ENCODE measurements at places on chromosomes 6 and 20. TPM values are rescaled to one million over a fixed set of nuclear protein-coding genes. Genes with fewer than 3 reads are reported as not detected.
A peak's percentile ranks its signal among the peaks of the same experiment; 100 is the strongest.

DNA sequence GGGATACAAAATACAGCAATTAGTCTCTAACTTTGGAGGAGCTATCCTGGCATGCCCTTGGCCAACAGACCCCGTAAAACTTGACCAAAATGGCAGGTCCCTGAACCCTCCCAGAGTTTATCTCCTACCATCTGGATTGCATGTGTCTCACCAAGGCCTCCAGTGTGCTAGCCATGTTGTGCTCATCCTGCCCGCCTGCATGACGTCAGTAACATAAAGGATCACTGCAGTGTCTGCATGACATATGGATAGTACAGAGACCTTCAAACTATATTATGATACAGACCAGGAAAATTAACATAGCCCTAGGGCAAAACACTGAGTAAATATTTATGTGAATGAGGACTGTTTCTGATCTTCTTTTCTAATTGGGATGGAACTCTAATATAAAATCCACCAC is 25.3 kb downstream of the CPXM1 start:
- H3K36me3 ChIP-seq: no peaks in the 10 kb centered on the region
- peaks cover 11% of the 10 kb centered on the region for H3K4me1 ChIP-seq
- H3K4me3 ChIP-seq: no peak overlapping the region
- no peak overlapping the region for H3K27ac ChIP-seq

DNA sequence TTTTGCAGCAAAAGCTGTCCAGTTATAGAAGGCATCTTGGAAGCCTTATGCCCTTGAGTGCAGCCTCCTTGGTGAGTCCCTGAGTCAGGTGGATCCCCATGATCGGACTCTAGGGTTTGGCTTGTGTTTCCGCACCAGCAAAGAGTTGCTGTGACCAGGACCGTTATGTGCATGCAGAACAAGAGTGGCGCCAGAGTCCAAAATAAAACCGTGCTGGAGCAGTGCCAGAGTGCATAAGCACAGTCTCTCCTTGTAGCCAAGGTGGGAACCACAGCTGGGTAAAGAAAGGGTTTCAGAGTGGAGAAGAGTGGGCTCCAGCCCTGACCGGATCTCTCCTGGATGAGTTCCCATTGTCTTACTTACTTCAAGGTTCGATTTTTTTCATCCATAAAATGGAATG is 58.6 kb downstream of the FOXA2 start:
- DNase-seq: no peak
- no peak overlapping the region for H3K4me3 ChIP-seq
- H3K27me3 ChIP-seq: peaks cover 1% of the 10 kb centered on the region
- H3K27ac ChIP-seq: no peak overlapping the region
- no peaks in the 10 kb centered on the region for H3K4me1 ChIP-seq

GRCh38 chr6:152098683-152099082 is 291.2 kb downstream of the ESR1 start:
- DNase-seq: no peak
- H3K4me3 ChIP-seq: no peak overlapping the region
- H3K27me3 ChIP-seq: no peaks in the 10 kb centered on the region

GRCh38 chr6:37174515-37175331 is 4.8 kb downstream of the PIM1 start:
- H3K27ac ChIP-seq: peak overlapping the region; percentile 96
- DNase-seq: peak; percentile 13
- peaks cover 51% of the 10 kb centered on the region for H3K4me1 ChIP-seq

- H3K27ac ChIP-seq: no peak overlapping the region
- H3K27me3 ChIP-seq: no peaks in the 10 kb centered on the region
- no peak for DNase-seq
- H3K4me3 ChIP-seq: no peak overlapping the region
These were observed 13.5 kb upstream of the PRDM1 start for GRCh38 chr6:106072501-106073090.

DNA sequence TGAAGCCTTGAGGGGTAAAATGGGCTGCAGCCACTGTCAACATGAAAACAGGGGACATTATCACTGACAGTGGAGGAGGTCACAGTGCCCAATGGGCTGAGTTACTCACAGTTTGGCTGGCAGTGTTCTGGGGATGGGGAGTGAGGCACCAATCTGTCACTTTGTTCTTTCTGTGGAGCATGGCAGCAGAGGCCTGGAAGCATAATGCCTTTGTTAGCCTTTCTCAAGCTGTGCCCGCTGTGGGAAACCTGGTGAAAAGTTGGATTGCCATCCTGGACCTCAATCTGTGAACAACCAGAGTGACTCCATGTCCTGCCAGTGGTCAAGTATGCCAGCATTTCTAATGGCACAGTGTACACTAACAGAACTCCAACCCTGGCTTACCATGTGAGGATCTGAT is 143.6 kb downstream of the OR2B2 start:
- H3K4me3 ChIP-seq: no peak overlapping the region
- H3K27me3 ChIP-seq: peaks cover 3% of the 10 kb centered on the region
- peaks cover 14% of the 10 kb centered on the region for H3K4me1 ChIP-seq
- H3K36me3 ChIP-seq: peaks cover 8% of the 10 kb centered on the region
- no peak overlapping the region for H3K27ac ChIP-seq
- DNase-seq: no peak

DNA sequence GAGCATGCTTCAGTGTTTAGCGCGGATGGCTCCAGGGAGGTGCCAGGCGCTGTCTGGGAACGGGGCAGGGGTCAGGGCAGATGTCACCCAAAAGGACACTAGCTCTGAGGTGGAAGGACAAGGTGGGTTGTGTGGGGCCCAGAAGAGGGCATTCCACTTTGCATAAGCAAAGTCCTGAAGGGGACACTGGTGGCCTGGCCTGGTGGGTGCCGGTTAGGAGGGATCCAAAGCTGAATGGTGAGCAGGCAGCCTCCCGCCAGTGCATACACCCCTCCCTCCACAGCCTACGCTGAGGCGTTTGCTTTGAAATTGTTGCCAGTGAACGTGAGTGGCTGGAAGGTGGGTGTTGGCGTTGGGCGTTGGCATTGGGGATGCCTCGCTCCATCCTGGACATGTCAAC is 192.1 kb downstream of the BMP7 start:
- H3K36me3 ChIP-seq: no peaks in the 10 kb centered on the region
- H3K27me3 ChIP-seq: peaks cover 30% of the 10 kb centered on the region
- no peak overlapping the region for H3K4me3 ChIP-seq
- H3K27ac ChIP-seq: no peak overlapping the region
- no peak for DNase-seq

GRCh38 chr6:89433252-89434149 is 549 bp downstream of the ANKRD6 start:
- DNase-seq: peak; percentile 38
- peak overlapping the region; percentile 67 for H3K4me3 ChIP-seq
- peaks cover 2% of the 10 kb centered on the region for H3K27me3 ChIP-seq
- H3K4me1 ChIP-seq: peaks cover 19% of the 10 kb centered on the region
- no peaks in the 10 kb centered on the region for H3K36me3 ChIP-seq
- no peak overlapping the region for H3K27ac ChIP-seq

DNA sequence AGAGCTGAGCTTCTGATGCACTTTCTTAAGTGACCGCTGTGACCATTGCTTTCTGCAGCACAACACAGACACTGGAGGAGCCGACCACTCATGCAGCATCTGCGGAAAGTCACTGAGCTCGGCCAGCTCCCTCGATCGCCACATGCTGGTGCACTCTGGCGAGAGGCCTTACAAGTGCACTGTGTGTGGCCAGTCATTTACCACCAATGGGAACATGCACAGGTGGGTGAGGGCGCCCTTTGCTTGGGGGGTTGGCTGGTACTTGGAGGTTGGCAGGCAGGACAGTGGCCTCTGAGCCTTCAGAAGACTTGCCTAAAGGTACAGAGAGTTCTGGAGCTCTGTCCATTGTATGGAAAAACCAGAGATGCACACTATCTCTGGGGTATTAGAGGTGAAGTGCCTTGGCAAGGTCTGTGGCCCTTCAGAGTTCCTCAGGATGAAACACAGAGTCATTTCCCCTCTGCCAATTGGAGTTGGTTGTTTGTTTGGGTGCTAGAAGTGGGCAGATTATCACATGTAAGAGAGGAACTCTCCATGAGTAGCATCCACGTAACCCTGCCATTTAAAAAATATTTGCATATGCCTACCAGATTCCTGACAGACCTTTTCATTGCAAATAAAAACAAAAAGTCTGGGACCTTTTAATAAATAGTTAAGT is 81.5 kb downstream of the RREB1 start:
- no peaks in the 10 kb centered on the region for H3K27me3 ChIP-seq
- no peak overlapping the region for H3K27ac ChIP-seq
- H3K4me1 ChIP-seq: peaks cover 2% of the 10 kb centered on the region
- no peak overlapping the region for H3K4me3 ChIP-seq
- H3K36me3 ChIP-seq: peaks cover 37% of the 10 kb centered on the region

GRCh38 chr20:47358672-47359529 is 2.4 kb upstream of the ZMYND8 start:
- no peak overlapping the region for H3K4me3 ChIP-seq
- H3K4me1 ChIP-seq: peaks cover 54% of the 10 kb centered on the region
- peak; percentile 24 for DNase-seq
- peak overlapping the region; percentile 98 for H3K27ac ChIP-seq

- H3K36me3 ChIP-seq: no peaks in the 10 kb centered on the region
- no peak overlapping the region for H3K4me3 ChIP-seq
- H3K27me3 ChIP-seq: peaks cover 10% of the 10 kb centered on the region
These were observed 35.1 kb upstream of the RSPO3 start for GRCh38 chr6:127083231-127083962.

DNA sequence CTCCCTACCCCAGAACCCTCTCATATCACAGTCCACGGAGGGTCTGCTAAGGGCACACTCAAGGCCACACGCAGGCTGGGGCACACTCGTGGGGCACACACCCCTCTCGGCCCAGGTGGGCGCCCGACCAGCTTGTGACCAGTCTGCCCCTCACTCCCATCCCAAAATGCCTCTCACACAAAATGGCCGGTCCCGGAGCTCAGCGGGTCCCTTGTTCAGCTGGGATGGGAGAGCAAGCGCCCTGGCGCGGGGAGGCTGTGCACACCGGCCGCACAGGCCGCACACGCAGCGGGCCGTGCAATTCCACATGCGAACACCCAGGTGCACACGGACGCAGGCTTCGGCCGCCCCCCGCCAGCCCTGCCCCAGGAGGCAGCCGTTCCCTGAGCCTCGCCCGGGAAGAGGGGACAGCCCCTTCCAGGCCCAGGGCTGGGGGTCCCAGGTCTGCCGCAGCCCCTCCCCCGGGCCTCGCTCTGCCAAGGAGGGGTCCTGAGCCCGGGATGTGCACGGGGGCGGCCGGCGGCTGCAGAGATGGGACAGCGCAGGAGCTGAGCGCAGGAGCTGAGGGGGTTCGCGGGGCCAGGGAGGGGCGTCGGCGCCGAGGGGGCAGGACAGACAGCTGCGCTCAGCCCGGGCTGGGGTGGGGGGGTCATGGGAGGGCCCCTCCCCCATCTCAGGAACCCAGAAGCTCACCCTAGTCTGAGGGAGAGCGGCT is 1.3 kb downstream of the KCNQ2 start:
- DNase-seq: no peak
- H3K4me1 ChIP-seq: peaks cover 2% of the 10 kb centered on the region
- no peaks in the 10 kb centered on the region for H3K36me3 ChIP-seq

DNA sequence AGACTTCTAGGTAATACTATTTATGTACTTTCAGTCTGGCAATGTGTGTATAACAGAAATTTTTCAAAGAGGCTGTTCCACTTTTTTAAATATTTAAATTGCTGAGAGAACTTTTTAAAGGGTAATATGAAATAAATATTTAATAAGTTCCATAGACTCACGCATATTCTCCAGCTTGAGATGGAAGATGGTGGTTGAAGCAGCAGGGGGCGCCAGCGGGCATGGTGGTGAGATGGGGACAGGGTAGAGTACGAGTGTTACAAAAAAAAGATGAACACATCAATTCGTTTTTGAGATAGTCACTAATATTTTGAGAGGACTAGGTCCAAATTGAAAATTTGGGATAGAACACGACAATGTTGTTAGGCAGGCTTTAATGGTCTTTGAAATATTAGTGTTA is 68.4 kb downstream of the RSPO3 start:
- H3K27me3 ChIP-seq: peaks cover 5% of the 10 kb centered on the region
- H3K4me3 ChIP-seq: no peak overlapping the region
- no peaks in the 10 kb centered on the region for H3K4me1 ChIP-seq
- H3K27ac ChIP-seq: no peak overlapping the region
- peak; percentile 87 for DNase-seq

RNF217 gene
- 2.4 TPM for total RNA-seq

- no peaks in the 10 kb centered on the region for H3K27me3 ChIP-seq
- H3K36me3 ChIP-seq: no peaks in the 10 kb centered on the region
- no peak overlapping the region for H3K4me3 ChIP-seq
- DNase-seq: no peak
These were observed 17.3 kb downstream of the SMAP1 start for GRCh38 chr6:70684794-70685493.

DNA sequence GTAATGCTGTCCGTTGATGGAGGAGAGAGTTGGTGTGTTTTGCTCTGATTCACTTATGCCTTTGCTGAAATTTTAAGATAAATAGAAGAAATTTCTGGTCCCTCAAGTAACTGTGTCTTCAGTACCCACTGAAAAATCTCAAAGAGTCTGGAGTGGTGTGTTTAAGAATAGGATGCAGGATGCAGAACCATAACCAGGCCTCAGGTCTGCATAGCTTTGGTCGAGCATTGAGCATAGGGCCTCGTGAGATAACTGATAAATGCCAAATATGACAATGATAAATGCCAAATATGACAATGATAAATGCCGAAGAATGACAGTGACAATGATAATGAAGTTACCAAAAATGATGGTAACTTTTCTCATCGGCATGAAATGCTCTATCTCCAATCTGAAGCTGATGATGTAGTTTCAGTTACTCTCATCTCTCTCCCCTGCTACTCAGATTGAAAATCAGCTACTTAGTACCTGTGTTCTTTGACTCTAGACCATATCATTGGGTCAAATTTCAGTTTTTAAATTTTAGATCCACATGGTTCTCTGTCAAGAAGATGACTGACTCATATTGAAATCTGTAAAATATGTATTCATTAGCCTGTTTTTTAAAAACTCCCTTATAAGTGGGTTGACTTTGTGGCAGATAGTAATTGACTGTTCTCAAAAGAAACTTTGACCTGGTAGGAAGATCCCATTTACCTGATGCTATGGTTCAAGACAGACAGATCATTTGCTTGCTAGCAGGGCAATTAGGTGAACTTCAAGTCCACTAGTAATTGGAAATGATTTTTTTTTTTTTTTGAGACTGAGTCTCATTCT is 96.6 kb downstream of the SLC16A10 start:
- H3K27ac ChIP-seq: no peak overlapping the region
- H3K4me1 ChIP-seq: peaks cover 10% of the 10 kb centered on the region
- DNase-seq: no peak
- peaks cover 7% of the 10 kb centered on the region for H3K36me3 ChIP-seq
- no peaks in the 10 kb centered on the region for H3K27me3 ChIP-seq
- no peak overlapping the region for H3K4me3 ChIP-seq

All from activated CD4-positive, alpha-beta T cell treated with anti-CD3 and anti-CD28 coated beads for 36 hours (primary cell).